Natural killer cell (primary cell): ENCODE measurements at places on chromosomes 2 and 18.

DNA sequence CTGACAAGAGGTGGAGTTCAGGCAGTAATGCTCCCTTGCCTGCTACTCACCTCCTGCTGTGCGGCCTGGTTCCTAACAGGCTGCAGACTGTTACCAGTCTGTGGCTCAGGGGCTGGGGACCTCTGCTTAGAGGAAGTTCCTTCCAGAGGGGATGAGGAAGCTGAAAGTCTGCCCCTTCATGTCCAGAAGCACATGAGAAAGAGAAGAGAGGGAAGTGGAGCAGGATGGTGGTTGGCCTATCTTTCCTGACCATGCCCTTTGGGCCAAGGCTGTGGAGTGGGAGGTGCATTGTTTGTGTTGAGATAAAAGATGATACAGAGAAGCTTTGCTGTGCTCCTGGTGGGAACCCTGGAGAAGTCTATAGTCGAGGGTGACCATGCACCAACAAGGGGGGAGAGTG is 112.5 kb downstream of the LPIN1 start:
- no peaks in the 10 kb centered on the region for H3K27me3 ChIP-seq
- no peak overlapping the region for H3K27ac ChIP-seq
- no peaks in the 10 kb centered on the region for H3K36me3 ChIP-seq
- no peak for DNase-seq
- H3K4me1 ChIP-seq, result peaks cover 9% of the 10 kb centered on the region

DNA sequence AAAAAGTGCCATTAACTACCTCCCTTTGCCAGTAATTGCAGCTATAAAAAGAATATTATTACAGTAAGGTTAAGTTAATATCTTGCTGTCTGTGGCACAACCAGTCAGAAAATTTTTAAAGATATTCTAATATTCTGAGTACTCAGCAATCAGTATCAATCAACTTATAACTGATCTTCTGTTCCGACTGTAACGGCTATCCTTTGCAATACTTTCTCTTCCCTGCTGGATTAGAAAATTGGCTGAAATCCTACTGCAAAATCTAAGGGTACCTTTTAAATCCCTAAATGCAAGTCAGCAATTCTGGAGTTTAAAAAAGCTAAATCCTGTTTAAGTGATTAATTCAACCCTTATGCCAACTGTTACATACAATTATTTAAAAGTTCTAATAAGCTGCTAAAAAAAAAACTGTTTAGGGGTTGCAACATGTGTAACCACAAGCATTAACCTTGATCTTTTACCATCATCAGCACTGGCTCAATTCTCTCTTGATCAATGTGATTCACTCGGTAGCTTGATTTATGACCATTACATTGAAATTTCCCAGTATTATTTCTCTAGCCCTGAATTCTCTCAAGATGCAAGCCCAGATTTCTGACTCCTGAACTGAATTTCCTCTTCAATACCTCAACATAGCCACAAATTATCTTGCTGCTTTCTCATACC is 20.5 kb downstream of the GAREM1 start:
- no peaks in the 10 kb centered on the region for H3K27me3 ChIP-seq
- H3K27ac ChIP-seq, result no peak overlapping the region
- H3K36me3 ChIP-seq, result no peaks in the 10 kb centered on the region

GRCh38 chr2:56001947-56002346 is 78.4 kb upstream of the EFEMP1 start:
- H3K4me3 ChIP-seq, result no peak overlapping the region
- DNase-seq, result no peak
- H3K36me3 ChIP-seq, result no peaks in the 10 kb centered on the region
- H3K27ac ChIP-seq, result no peak overlapping the region

- no peaks in the 10 kb centered on the region for H3K4me1 ChIP-seq
- H3K27me3 ChIP-seq, result no peaks in the 10 kb centered on the region
- H3K36me3 ChIP-seq, result peaks cover 38% of the 10 kb centered on the region
- no peak overlapping the region for H3K4me3 ChIP-seq
Measured at GRCh38 chr2:43934567-43934966, 61.2 kb downstream of the LRPPRC start.

DNA sequence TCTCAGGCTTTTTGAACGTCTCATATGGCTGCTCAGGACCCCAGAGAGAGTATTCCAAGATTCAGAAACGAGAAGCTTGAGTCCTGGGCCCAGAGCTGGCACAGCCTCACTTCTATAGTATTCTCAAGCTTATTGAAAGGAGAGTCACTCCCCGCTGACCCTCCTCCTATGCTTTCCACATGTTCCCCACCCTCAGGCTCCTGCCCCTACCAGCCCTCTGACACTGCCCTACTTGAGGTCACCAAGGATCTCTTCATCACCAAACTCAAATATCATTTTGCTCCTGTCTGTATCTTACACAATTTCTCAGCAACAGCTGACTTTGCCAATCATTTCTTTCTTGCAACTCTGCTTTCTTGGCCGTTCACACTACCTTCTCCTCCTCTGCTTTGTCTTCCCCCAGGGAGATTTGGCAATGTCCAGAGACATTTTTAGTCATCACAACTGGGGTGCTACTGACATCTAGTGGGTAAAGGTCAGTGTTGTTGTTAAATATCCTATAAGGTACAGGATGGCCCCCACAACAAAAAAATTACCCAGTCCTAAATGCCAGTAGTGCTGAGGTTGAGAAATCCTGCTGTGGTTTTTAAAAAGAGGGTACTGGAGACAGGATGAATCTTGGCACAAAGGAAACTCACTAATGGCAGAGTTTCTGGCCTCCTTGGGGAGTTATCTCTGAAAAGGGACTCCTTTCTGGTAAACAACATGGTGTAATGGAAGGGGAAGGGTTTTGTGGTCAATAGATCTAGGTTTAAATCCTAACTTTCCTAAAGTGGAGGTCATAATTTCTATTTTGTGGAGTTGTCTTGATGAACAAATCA is 26.9 kb upstream of the INSIG2 start:
- H3K4me3 ChIP-seq, result no peak overlapping the region
- no peaks in the 10 kb centered on the region for H3K36me3 ChIP-seq
- DNase-seq, result peak; percentile 11
- H3K4me1 ChIP-seq, result peaks cover 4% of the 10 kb centered on the region

GRCh38 chr2:3238951-3239841 is 138.4 kb downstream of the EIPR1 start:
- no peak overlapping the region for H3K4me3 ChIP-seq
- peak; percentile 60 for DNase-seq
- H3K27me3 ChIP-seq, result no peaks in the 10 kb centered on the region
- H3K27ac ChIP-seq, result peak overlapping the region; percentile 62

DNA sequence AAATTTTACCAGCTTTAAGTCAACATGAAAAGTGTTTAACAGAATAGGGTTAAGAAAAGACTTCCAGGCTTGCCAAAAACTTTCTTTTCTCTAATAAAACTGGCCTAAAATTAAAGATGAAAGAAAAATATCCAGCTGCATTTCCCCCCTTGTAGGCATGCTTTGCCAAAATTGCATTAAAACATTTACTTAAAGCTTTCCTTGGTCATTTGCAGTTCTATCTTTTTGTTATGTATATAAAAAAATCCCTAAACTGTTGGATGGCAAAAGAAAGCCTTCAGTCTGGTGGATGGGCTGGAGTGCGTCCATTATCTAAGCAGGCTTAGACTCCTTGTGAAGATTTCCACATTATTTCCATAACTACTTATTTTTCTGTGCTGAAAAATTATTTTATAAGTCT is 105.4 kb upstream of the DSEL start:
- no peaks in the 10 kb centered on the region for H3K36me3 ChIP-seq
- no peak overlapping the region for H3K27ac ChIP-seq
- no peaks in the 10 kb centered on the region for H3K27me3 ChIP-seq
- DNase-seq, result no peak
- H3K4me1 ChIP-seq, result no peaks in the 10 kb centered on the region
- no peak overlapping the region for H3K4me3 ChIP-seq

GRCh38 chr2:43331422-43331821 is 105.0 kb upstream of the ZFP36L2 start:
- H3K36me3 ChIP-seq, result peaks cover 2% of the 10 kb centered on the region
- H3K27ac ChIP-seq, result no peak overlapping the region
- no peaks in the 10 kb centered on the region for H3K27me3 ChIP-seq
- DNase-seq, result no peak
- no peak overlapping the region for H3K4me3 ChIP-seq
- no peaks in the 10 kb centered on the region for H3K4me1 ChIP-seq

DNA sequence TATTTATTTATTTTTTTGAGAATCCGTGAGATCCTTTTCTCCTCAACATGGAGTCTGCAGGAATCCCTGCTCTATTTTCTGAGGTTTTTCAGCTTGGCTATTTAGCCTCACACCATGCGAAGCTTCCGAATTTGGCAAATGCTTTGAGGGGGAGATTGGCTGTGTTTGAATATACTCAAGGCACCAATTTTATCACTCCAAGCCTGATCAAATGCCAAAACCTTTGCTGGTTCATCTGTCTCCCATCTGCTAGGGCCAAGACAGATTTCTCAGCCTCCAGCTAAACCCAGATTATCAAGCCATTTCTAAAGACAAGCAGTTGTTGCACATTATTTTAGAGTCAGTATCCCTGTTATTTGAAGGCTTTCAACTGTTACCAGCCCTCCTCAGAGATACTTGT is 295.7 kb downstream of the XIRP2 start:
- no peaks in the 10 kb centered on the region for H3K27me3 ChIP-seq
- no peak overlapping the region for H3K4me3 ChIP-seq
- no peak overlapping the region for H3K27ac ChIP-seq
- H3K4me1 ChIP-seq, result no peaks in the 10 kb centered on the region
- no peaks in the 10 kb centered on the region for H3K36me3 ChIP-seq
- no peak for DNase-seq

GRCh38 chr2:155574941-155575340 is 757.6 kb downstream of the NR4A2 start:
- H3K27ac ChIP-seq, result no peak overlapping the region
- no peaks in the 10 kb centered on the region for H3K4me1 ChIP-seq
- H3K36me3 ChIP-seq, result no peaks in the 10 kb centered on the region
- no peak overlapping the region for H3K4me3 ChIP-seq

DNA sequence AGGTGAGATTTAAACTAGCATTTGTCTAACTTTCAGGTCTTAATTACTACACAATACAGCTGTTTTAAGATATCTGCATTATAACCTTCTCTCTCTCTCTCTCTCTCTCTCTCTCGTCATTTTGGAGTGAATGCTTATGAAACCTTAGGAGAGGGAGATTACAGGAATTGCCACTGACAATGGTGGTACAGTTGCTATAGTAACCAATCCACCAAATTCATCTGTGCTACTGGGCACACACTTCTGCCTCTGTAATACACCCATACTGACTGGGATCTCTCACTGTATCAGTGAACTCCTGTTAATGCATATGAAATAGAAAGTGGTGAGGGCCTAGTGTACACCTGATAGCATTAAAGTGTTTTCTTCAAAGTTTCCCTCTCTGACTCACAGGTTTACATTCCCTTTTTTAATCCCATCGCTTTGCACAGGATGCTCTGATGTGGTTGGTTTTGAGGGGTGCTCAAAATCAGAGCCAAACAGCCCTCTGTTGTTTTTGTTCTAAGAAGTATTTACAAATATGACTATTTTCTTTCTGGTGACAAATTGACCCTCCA is 13.1 kb downstream of the KLHL14 start:
- no peaks in the 10 kb centered on the region for H3K36me3 ChIP-seq
- no peaks in the 10 kb centered on the region for H3K4me1 ChIP-seq
- DNase-seq, result no peak
- H3K4me3 ChIP-seq, result no peak overlapping the region
- H3K27me3 ChIP-seq, result no peaks in the 10 kb centered on the region

DNA sequence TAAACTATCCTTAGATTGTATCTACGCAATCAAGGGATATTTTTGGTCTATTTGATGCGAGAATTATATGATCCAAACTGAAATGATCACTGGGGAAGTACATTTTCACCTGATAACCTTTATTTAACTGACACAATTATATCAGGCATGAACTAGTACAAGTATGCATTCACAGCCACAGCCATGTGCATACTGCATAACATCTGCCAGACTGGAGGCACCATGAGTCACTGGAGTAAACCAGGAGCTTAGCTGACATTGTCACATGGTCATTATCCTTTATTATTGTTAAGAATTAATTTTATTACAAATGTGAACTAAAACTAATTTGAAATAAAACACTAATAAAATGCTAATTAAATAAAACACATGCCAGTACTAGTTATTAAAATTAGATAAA is 1127.1 kb downstream of the DPP10 start:
- H3K27ac ChIP-seq, result no peak overlapping the region
- H3K27me3 ChIP-seq, result no peaks in the 10 kb centered on the region
- H3K4me3 ChIP-seq, result no peak overlapping the region
- H3K36me3 ChIP-seq, result no peaks in the 10 kb centered on the region
- H3K4me1 ChIP-seq, result no peaks in the 10 kb centered on the region

- no peak overlapping the region for H3K4me3 ChIP-seq
- no peaks in the 10 kb centered on the region for H3K27me3 ChIP-seq
- no peak overlapping the region for H3K27ac ChIP-seq
- no peaks in the 10 kb centered on the region for H3K36me3 ChIP-seq
- no peak for DNase-seq
Measured at GRCh38 chr18:38651736-38652135, 1086.1 kb upstream of the CELF4 start.

DNA sequence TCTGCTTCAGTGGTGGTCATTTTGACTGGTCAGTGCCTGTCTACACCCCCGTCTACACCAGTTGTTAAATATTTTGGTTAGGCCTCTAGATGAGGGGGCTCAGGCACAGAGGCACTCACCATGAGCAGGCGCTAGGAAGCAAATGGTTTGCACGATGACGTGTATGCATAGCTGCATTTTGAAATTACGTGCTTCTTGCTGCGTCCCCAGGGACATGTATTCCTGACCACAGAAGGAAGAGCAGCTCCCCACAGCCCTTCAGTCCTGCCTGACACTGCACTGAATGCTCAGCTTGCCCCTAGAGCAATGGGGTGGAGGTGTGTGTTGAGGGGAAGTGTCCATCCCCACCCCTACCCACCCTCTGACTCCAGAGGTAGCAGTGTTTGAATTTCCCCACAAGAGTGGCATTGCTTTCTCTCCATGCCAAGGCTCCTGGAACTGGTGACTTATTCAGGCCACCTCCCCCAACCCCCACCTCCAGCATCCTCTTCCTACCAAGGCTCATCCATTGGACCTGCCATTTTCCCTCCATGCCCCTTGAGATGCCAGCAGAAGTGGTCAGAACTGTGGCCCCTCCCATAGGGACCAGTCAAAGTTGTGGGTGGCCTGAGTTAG is 11.4 kb upstream of the ZAP70 start:
- DNase-seq, result no peak
- H3K36me3 ChIP-seq, result no peaks in the 10 kb centered on the region
- H3K27ac ChIP-seq, result no peak overlapping the region
- H3K27me3 ChIP-seq, result no peaks in the 10 kb centered on the region
- H3K4me1 ChIP-seq, result no peaks in the 10 kb centered on the region

- H3K4me1 ChIP-seq, result peaks cover 4% of the 10 kb centered on the region
- no peak for DNase-seq
- no peak overlapping the region for H3K4me3 ChIP-seq
- peaks cover 2% of the 10 kb centered on the region for H3K27me3 ChIP-seq
- H3K27ac ChIP-seq, result no peak overlapping the region
- no peaks in the 10 kb centered on the region for H3K36me3 ChIP-seq
Measured at GRCh38 chr2:205882806-205883425, 200.6 kb downstream of the NRP2 start.

GRCh38 chr2:66673286-66673685 is 238.4 kb downstream of the MEIS1 start:
- H3K36me3 ChIP-seq, result no peaks in the 10 kb centered on the region
- no peak for DNase-seq
- H3K4me1 ChIP-seq, result no peaks in the 10 kb centered on the region
- no peaks in the 10 kb centered on the region for H3K27me3 ChIP-seq
